ENCODE measurements at places on chromosomes 1 and 21.

- no peak for DNase-seq
These were observed 796.7 kb upstream of the ADGRL2 start for GRCh38 chr1:81004011-81004410.

DNA sequence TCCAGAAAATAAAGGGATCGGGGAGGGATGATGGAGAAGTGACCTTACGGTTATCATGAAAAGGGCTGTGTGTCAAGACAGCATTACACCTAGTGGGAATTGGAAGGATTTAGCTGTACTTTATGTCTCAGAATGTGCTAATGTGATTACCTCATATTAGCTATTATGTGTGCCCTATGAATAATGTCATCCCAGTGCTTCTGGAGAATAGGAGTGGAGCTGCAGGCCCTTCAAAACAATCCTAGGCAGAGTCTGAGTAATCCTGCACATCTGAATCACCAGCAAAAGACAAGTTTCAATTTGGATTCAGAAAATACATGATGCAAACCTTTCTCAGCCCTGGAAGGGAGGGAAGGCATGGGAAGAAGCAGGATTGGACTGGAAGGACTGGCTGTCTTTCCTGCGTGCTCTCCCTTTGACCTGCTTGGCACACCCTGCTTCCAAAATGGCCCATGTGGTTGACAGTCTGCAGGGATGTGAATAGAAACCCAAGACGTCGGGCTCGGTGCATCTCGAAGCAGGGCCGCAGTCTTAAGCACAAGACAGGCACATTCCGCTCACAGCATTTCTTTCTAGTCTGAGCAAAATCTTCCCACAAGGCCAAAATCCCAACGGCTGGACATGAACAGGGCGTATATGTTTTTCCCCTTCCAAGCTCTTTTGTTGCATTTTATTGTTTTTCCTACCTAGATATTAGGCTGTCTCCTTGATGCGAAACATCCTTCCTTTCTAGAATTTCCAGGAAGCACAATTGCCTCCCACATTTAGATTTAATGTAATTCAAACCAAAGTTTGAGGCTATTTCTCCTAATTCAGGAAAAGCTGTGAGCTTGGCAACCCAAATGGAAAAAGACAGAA is 54.3 kb upstream of the TARBP1 start:
- no peak for DNase-seq

- DNase-seq = no peak
These were observed 161.5 kb downstream of the TBX15 start for GRCh38 chr1:118826669-118827068.

DNA sequence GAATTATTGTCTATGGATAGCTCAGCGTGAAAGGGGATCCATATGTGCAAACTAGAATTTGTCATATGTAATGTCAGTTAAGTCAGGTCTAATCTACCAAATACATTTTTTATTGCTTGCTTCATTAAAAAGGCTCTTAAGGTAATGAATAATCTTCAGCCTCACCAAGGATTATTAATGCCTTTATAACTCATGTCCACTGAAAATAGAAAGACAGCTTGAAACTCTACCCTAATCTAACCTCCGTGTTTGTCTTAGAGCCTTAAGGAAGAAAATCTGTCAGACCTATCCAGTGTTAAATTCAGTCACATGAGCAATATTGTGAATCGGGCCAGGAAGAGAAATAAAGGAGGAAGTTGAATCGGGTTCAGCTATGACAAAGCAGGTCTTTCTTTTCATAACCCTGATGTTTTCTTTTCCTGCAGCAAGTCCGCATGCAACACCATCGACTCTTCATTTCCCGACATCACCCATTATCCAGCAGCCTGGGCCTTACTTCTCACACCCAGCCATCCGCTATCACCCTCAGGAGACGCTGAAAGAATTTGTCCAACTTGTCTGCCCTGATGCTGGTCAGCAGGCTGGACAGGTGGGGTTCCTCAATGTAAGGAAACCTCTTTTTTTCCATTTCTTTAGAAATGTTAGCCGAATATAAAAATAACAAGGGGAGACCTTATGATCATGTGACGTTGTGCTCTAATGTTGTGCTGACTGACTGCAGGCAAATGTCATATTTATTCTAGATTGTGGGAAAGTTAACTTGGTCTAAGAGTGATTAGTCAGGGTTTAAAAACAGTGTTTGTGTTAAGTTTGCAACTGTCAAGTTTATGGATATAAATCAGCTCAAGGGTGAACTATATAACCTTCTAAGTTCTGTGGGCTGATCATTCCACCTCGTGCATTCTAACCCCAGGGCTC is 321.0 kb downstream of the TM2D1 start:
- no peak for DNase-seq
